ENCODE measurements at places on chromosomes 3 and 15.

- no peak for DNase-seq
Observed at GRCh38 chr15:94047566-94047965, 183.8 kb upstream of the MCTP2 start.

GRCh38 chr3:140545197-140545596 is 132.7 kb upstream of the TRIM42 start:
- no peak for DNase-seq

DNA sequence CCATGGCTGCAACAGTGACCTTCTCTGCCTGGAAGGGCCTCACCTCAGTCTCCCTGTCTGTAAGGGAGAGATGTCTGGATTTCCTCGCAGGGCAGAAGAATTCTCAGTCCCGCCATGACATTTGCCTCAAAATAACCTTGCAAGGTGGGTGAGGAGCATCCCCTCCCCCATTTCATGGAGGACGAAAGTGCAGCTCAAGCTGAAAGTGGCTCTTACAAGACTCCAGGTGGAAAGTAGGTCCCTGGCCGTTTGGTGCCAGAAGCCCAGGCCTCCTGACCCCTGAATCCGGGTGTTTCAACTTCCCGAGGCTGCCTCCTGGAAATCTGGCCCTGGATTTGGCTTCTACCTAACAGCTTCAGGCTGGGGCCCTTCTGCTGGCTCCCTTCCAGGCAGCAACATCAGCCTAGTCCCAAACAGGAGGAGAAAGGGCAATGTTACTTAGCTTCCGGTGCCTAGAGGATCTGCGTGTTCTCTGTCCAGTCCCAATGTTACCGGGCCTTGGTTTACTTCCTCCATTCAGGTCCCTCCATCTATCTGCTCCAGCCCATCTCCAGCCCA is 769 bp upstream of the CSPG4 start:
- DNase-seq, result no peak

DNA sequence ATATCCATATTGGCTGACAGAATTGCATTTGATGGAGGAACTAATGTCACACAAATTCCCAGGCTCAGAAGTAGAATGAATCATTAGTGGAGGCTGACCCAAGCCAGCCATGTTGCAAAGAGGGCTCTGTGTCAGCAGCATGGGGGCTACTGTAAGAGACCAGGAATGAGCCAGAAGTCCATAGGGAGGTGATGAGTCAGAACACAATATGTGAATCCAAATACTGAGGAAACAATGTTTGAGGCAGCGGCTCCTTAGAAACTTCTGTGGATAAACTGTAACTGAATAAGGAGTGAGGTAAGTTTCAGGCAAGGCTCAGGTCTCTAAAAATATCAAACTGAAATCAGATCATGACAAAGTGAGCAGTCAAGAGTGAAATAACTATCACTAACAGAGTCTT is 170.7 kb downstream of the WDR72 start:
- DNase-seq, result no peak

GRCh38 chr3:78736863-78737262 is 1030.9 kb downstream of the ROBO1 start:
- DNase-seq, result no peak

Data from NCI-H446 (cell line).